ENCODE measurements at places on chromosomes 13 and 19.

- no peak for DNase-seq
These were observed 1.4 kb upstream of the SLC7A9 start for GRCh38 chr19:32870981-32871451.

GRCh38 chr19:45382426-45382825 is 12.1 kb upstream of the ERCC2 start:
- no peak for DNase-seq

- no peak for DNase-seq
These were observed 23.4 kb upstream of the MBNL2 start for GRCh38 chr13:97198753-97199152.

DNA sequence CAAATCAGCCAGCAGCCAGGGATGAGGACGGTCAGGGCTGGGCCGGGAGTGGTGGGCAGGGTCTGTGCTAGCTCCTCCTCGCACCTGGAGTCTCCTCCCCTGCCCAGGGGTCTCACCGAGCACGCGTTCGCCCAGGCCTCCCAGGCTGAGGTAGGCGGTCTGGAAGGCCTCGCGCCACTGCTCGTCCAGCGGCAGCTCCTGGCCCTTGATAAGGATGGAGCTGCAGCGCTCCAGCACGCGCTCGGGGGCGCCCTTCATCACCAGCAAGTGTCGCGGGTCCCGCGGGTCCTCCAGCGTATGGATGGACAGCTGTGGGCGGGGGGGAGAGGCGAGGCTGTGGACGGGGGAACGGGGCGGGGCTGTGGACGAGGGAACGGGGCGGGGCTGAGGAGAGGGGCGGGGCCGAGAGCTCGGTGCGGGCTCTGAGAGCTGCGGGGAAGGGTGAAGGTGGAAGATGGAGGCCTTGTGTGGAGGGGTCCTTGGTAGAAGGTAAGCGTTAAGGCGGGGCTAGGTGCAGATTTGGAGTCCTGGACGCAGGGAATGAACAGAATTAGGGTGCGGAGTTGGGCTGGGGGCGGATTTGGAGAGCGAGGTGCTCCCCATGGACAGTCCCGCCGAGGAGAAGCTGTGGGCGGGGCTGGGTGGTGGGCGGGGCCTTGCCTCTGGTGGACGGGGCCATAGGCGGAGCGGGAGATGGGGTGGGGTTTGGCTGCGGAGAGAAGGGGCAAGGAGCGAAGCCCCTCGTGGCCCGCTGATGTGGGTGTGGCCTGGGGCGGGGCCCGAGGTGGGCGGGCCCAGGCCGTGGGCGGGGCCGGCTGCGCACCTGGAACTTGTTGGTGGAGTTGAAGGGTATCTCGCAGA is 5.7 kb downstream of the ATP4A start:
- peak; percentile 58 for DNase-seq

GRCh38 chr13:84843368-84843767 is 955.9 kb downstream of the SLITRK6 start:
- no peak for DNase-seq

DNA sequence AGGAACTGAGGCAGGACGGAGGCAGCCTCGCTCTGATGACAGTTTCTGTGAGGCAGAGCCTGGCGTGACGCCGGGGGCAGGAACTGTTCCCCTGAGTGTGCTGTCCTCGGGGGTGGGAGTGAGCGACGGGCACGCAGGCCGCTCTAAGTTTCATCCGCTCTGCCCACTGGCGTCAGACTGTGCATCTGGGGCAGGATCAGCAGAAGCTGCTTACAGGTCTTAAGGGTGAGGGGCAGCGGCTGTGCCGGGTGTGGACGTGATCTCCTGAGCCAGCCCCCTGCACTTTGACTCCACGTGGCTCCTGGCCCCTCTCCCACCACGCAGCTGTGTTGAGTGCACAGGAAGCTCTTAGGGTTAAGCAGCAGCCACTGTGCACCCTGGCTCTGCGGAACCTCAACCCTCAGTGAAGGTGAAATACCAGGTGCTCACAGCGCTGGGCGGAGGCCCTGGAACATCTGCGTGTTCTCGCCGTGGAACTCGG is 1.5 kb downstream of the GRK1 start:
- DNase-seq, result no peak

DNA sequence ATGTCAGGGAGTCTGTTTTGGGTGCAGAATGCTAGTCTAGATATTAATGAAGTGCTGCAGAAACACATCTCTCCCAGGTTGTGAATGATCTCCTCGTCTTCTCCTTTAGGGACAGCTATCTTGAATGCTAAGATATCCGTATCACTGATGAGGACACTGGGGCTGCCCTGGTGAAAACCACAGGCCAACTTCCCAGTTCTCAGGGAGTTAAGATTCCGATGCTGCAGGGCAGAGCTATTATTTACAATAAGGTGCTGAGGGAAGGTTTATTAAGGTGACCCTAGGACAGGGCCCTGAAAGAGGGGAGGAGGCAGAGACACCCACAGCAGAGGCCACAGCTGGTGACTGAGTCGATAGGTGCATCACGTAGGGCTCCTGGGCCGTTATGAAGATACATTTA is 66.1 kb downstream of the TNFRSF19 start:
- no peak for DNase-seq

DNA sequence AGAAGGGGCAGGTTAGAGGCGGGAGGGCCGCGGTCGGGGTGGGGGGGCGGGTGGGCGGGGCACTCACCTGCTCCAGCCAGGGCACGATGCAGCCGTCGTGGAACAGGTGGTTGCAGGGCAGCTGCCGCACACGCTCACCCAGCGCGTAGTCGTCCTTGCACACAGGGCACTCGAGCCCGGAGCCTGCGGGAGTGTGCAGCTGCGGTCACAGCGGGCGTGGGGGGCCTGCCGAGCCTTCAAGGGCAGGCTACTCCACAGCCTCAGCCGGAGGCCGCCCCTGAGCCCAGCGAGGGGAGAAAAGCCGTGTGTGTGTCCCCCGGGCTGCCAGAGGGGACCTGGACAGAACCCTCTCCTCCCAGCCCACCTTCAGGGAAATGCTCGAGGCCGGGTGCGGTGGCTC is 8.6 kb downstream of the FGF22 start:
- DNase-seq, result no peak

GRCh38 chr19:3389876-3390371 is 23.5 kb downstream of the NFIC start:
- no peak for DNase-seq
